ENCODE measurements at places on chromosomes 4 and X.

DNA sequence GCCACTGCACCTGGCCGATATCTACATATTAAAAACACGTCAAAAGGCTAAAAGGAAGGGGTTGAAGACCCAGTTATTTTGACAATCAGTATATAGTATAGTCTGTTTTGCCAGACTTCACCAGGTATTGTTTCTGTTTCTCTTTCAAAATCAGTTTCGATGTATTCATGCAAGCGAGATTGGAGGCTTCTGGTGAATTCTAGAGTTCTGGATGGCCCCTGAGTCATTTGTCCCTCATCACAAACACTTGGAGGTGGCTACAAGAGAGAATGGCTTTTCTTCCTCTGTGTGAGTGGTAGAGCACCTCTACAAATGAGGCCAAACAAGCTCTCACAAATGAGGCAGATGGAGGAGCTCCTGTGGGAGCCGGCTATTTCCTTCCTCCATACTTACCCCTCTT, 68.6 kb upstream of the ADGRG2 start:
- DNase-seq: no peak

GRCh38 chrX:124414281-124414680, 67.9 kb downstream of the SH2D1A start:
- no peak for DNase-seq

- no peak for DNase-seq
Observed at GRCh38 chrX:41553688-41554087, 106.5 kb downstream of the NYX start.

- DNase-seq: no peak
Observed at GRCh38 chr4:60173718-60174117, 1026.4 kb upstream of the ADGRL3 start.

- no peak for DNase-seq
Observed at GRCh38 chr4:176533159-176533558, 213.4 kb downstream of the SPCS3 start.

DNA sequence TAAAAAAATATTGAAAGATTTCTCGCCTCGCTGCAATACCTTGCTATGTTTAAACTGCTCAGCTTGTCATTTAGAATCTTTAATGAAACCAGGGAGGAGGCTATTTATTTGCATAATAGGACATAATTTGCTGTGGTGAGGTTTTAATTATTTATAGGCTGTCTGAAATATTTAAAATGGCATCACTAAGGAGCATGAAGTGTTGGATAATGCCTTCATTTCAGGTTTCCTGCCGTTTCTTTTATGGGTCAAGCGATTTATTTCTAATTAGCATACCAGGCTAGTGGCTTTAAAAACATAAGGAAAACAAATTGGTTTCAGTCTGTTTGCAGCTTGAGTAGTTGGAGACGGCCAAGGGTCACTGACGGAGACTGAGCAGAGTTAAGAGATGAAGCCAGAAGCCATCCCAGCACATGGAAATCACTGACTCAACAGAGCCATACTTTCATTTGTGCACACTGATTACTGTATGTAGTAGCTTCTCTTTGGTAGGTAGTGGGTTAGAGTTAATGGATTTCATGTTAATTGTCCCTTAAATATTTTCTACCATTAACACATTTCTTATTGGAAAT, 1962.4 kb upstream of the TENM3 start:
- DNase-seq: no peak

DNA sequence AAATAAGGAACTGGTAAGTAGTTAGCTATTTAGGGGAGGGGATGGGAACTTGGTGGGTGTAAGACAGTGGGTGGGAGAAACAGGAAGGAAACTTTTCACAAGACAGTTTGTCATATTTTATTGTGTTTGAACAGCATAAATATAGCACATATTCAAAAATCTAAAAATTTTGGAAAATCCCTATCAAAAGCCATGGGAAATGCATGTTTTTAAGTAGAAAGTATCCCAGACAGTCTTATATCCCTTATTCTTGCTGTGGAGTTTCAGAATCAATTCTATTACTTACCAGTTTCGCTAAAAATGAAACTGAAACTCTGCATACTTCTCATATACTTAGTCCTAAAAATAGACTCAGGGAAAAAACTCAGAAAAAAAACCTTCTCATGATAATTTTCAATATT, 22.3 kb upstream of the RASGEF1B start:
- DNase-seq: no peak

DNA sequence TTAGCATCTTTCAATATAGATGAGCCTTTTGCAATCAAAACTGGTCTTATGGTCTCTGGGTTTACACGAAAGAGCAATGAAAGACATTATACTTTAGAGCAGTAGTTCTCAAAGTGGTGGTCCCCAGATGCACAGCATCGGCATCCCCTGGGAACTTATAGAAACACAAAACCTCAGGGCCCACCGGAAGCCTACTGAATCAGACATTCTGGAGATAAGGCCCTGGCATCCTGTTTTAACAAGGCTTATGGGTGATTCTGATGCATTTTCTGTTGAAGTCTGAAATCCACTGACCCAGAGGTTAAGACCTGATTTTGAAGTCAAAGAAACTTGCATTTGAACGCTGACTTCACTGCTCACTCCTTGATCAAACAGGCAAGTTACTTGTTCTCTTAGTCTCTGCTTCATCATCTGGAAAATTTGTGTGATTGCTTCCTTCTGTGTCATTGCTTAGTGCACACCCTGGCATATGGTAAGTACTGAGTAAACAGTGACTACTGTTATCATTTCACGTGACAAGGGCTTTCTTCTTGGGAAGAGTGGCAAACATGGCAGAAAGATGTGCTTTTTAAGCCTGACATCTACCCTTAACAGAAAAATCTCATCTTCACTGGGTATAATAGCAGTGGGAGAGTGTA, 14.5 kb downstream of the CHRNA9 start:
- no peak for DNase-seq

GRCh38 chr4:121654738-121655137, 42.0 kb downstream of the ANXA5 start:
- DNase-seq: no peak

- DNase-seq: no peak
Observed at GRCh38 chr4:25347971-25348370, 29.1 kb upstream of the ANAPC4 start.

DNA sequence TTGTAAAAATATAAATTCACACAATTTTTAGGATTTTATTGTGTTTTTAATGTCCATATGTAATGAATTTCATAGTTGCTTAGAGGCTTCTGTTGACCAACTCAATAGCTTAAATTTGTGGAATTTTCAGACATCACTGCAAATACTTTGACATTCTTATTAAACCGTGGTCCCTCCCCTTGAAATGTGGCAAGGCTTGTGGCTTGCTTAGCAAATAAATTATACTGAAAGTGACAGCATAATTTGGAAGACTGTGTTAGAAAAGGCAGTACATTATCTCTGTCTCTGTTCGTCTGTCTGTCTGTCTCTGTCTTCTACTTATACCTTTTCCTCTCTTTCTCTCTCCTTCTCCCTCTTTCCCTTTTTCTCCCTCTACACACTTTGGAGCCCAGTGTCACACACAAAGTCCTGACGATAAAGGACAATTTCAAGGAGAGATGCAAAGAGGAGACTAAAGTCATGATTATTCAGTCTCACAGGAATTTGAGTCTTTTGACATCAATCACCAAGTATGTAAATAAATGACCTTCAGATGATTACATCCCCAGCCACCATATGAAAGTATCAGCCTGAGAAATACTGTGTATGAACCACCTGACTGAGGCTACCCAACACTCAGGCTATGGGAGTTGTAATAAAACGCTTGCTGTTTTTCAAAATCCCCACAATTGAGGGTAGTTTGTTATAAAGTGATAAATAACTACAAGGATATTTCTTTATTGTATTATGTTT, 21.0 kb upstream of the UGT2B7 start:
- DNase-seq: no peak

- peak; percentile 41 for DNase-seq
Observed at GRCh38 chrX:54358424-54359211, 772 bp upstream of the WNK3 start.

GRCh38 chr4:167956676-167957075, 135.7 kb upstream of the ANXA10 start:
- no peak for DNase-seq

- no peak for DNase-seq
Observed at GRCh38 chr4:66376921-66377320, 706.6 kb upstream of the EPHA5 start.

- no peak for DNase-seq
Observed at GRCh38 chrX:147803948-147804347, 107.8 kb upstream of the FMR1 start.

- DNase-seq: no peak
Observed at GRCh38 chrX:129632443-129632842, 22.3 kb downstream of the APLN start.

GRCh38 chr4:14596904-14597303, 405.4 kb upstream of the CPEB2 start:
- DNase-seq: no peak

DNA sequence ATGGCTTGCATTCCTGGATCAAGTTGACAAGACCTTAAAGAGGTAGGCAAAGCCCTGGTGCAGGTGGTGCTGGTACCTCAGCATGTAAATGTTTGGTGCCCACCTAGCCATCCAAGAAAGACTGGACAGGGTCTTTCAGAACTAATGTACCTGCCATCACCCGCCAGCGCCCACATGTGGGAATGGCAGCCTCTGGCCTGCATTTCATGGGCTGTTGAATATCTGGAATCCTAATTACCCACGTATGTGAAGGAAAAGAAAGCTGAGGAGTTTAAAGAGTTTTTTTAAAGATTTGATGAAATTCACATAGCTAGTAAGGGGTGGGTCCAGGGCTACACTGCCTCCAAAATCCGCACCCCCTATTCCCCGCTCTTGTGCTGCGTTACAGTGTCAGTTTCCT, 8.6 kb upstream of the CCDC149 start:
- no peak for DNase-seq

GRCh38 chr4:59983852-59984251, 1216.3 kb upstream of the ADGRL3 start:
- no peak for DNase-seq

- DNase-seq: no peak
Observed at GRCh38 chr4:127165971-127166370, 466.8 kb upstream of the INTU start.

- DNase-seq: no peak
Observed at GRCh38 chrX:115892787-115893671, 277.5 kb upstream of the AGTR2 start.

GRCh38 chr4:119550857-119551532, 77.6 kb downstream of the PDE5A start:
- DNase-seq: no peak

DNA sequence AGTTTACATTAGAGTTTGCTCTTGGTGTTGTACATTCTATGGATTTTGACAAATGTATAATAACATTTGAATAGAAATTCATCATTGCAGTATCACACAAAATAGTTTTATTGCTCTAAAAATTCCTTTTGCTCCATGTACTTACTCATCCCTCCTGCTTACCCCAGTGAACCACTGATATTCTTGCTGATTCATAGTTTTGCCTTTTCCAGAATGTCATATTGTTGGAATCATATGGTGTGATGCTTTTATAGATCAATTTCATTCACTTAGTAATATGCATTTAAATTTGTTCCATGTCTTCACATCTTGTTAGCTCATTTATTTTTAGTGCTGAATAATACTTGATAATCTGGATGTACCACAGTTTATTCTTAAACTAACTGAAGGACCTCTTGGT, 1593.2 kb downstream of the C4orf33 start:
- no peak for DNase-seq

GRCh38 chr4:38759113-38759789, 23.5 kb downstream of the TLR10 start:
- DNase-seq: peak; percentile 64

DNA sequence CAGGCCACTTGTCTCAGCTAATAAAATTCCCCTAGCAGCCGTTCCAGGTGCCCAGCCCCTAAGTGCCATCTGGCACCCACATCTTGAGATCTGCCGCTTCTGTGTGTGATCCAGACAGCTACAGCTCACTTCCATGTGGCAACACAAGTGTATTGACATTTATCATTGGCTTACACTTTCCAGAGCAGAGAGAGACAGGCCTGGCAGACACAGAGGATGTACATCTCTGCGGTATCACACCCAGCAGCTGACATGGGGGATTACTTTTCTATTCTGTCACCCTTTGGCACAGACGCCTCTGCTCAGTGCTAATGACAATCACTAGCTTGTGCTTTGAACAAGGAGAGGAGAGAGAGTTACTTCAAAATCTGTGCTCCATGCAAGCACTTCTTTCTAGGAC, 195.9 kb downstream of the KDR start:
- no peak for DNase-seq

GRCh38 chr4:179001918-179002317, 1559.7 kb upstream of the AGA start:
- no peak for DNase-seq

DNA sequence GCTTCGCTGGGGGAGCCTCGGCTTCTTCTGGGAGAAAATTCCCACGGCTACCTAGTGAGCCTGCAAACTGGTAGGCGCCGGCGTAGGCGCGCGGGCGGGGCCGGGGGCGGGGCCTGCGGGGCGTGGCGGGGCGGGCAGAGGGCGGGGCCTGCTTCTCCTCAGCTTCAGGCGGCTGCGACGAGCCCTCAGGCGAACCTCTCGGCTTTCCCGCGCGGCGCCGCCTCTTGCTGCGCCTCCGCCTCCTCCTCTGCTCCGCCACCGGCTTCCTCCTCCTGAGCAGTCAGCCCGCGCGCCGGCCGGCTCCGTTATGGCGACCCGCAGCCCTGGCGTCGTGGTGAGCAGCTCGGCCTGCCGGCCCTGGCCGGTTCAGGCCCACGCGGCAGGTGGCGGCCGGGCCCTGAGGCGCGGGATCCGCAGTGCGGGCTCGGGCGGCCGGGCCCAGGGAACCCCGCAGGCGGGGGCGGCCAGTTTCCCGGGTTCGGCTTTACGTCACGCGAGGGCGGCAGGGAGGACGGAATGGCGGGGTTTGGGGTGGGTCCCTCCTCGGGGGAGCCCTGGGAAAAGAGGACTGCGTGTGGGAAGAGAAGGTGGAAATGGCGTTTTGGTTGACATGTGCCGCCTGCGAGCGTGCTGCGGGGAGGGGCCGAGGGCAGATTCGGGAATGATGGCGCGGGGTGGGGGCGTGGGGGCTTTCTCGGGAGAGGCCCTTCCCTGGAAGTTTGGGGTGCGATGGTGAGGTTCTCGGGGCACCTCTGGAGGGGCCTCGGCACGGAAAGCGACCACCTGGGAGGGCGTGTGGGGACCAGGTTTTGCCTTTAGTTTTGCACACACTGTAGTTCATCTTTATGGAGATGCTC, at the start of gene HPRT1:
HPRT1 (plus strand) TSS at position 161 of the 857 bp plus-strand sequence; CDS start at position 308, 147 bp downstream.
- peak; percentile 71 for DNase-seq

DNA sequence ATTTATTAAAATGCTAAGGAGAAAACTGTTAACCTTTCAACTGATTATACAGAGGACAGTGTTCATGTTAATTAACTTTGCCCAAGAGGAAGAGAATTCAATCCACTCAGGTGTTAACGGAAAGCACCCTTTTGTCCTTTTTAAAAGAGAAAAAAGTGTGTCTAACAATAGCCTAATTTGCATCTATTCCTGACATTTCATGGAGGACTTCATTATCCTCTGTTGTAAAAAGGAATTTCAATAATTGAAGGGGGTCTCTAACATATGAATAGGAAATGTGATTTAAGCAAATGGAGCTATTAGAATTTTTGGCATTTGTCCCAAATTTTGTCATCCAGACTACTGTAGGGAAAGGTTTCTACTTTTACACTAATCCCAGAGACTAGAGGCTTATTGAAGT, 44.6 kb upstream of the GC start:
- DNase-seq: no peak
